NCI-H526 (cell line): ENCODE measurements at places on chromosomes 4 and X.

- DNase-seq, result no peak
Measured at GRCh38 chr4:17941731-17942130, 79.8 kb downstream of the LCORL start.

GRCh38 chr4:175386776-175387507, 425.1 kb downstream of the GPM6A start:
- no peak for DNase-seq

- no peak for DNase-seq
Measured at GRCh38 chrX:150161193-150161592, 201.9 kb upstream of the MAMLD1 start.

GRCh38 chrX:149313871-149314371, 191.2 kb downstream of the IDS start:
- DNase-seq, result no peak

DNA sequence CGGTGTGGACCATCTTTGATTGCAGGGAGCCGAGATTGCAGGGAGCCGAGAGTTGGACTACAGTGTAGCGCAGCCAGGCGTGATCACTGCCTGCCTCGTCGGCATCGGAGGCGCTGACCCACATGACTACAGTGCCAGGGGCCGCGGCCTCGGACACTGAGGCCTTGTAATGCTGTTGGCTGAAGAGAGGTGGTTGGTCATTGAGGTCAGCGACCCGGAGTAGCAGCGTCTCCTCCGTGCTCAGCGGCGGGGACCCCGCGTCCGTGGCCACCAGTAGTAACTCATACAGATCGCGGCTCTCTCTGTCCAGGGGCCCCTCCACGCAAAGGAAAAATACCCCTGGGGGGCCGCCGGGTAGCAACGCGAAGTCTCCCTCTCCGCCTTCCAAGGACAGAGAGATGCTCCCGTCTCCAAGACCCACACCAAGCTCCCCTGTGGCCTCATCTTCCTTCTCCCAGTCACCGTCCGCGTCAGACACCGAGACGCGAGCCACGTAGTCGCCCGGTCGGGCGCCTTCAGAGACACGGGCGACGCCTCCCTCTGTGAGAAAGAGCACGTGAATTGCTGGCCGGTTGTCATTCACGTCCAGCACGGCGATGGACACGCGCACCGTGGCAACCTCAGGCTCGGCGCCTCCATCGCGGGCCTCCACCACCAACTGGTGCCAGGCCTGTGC, 1.9 kb downstream of the DCHS2 start:
- DNase-seq, result no peak
